CD8-positive, alpha-beta T cell (primary cell): ENCODE measurements at places on chromosomes 4 and X. TPM values are rescaled to one million over a fixed set of nuclear protein-coding genes. Genes with fewer than 3 reads are reported as not detected.

GALNTL6 gene
- total RNA-seq: not detected

GDPD2 gene
- total RNA-seq: not detected

STARD8 gene
- not detected for total RNA-seq

GRCh38 chr4:144739511-144740033 is 93.6 kb downstream of the HHIP start:
- DNase-seq: no peak

DNA sequence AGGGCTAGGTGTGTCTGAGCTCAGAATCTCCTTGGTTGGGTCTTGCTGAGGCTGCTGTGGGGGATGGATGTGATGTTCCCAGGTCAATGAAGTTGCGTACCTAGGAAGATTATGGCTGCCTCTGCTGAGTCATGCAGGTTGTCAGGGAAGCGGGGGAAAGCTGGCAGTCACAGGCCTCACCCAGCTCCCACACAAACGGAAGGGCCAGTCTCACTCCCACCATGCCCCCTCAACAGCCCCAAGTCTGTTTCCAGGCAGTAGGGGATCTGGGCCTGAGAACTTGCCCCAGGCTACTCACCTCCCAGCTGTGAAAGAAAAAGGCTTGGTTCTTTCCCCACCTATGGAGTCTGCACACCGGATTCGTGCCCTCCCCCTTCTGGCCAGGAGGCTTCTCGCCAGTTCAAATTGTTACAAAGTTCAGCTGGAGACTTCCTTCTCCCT is 72.9 kb downstream of the WDR44 start:
- DNase-seq: no peak
